NCI-H1048 (cell line): ENCODE measurements at places on chromosomes 16 and 17.

- no peak for DNase-seq
Measured at GRCh38 chr16:67460168-67460567, 20.8 kb downstream of the ATP6V0D1 start.

- DNase-seq, result no peak
Measured at GRCh38 chr17:7915179-7915610, 894 bp downstream of the RNF227 start.

DNA sequence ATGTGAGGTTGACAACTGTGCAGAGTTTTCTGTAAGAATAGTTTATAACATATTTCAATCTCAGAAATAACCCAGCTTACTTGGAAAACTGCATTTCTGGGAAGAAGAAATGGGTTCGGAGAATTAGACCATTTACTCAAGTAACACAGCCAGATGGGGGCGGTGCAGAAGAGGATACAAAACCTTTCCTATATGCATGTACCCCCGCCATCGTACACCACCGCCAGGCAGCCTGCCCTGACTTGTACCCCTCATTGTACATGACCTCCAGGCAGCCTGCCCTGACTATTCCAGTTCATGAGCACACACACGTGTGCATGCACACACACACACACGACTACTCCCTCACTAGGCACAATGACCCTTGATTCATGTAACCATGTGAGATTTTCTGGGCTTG, 154.0 kb downstream of the C16orf78 start:
- no peak for DNase-seq

DNA sequence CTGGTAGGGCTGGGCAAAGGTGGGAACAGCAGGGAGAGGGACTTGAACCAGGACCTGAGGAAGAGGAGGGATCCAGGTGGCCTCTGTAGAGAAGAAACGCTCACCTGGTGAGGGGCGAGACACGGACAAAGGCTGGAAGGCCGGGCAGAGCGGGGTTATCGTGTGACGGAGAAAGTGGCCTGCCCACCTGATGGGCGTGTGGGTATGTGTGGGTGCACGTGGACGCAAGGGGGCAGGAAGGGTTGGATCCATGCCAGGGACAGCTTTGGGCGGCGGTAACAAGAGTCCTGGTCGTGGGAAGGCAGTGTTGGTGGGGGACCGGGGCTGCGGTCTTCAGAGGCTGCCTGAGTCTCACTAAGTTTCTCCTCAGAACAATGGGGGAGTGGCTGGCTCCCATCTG, 104.1 kb upstream of the GSE1 start:
- DNase-seq, result no peak

- DNase-seq, result no peak
Measured at GRCh38 chr16:69145658-69146057, 13.2 kb downstream of the UTP4 start.

DNA sequence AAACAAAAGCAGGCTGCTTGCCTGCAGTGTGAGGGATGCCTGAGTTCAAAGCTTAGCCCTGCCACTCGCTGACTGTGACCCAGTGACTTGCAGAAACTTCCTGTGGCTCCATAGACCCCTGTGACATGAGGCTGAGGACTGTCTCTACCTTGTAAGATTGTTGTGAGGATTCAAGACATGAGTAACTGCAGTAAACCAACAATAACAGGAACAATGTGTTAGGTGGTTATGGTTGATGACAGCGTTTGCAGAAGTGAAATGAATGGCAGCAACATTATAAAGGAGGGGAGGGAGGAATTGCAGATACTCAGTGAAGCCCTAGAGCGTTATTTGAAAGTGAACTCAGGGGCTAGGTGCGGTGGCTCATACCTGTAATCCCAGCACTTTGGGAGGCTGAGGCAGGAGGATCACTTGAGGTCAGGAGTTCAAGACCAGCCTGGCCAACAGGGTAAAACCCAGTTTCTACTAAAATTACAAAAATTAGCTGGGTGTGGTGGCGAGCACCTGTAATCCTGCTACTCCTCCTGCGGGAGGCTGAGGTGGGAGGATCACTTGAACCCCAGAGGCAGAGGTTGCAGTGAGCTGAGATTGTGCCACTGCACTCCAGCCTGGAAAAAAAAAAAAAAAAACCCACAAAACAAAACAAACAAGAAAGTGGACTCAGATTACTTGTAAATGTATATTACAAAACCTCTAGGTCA, 33.5 kb upstream of the EMP2 start:
- no peak for DNase-seq

DNA sequence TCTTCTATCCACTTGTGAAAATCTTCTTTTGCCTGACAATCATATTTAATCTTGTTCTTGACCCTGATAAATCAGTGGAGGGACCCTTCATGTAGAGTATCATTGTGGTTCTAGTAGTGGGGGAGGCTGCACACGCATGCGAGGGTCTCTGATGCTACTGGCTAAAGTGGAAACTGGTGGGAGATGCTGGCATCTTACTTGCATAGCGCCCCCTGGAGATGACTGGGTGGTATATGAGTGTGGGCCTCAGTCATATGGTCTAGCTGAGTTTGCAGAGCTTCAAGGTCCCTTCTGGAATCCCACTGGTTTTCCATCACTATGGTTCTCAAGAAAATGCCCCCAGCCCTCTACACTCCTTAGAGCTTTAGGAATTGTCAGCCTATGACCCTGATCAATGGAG, 236.4 kb upstream of the AXIN2 start:
- DNase-seq, result no peak

GRCh38 chr17:76996741-76997694, 128.8 kb downstream of the MGAT5B start:
- DNase-seq, result no peak

DNA sequence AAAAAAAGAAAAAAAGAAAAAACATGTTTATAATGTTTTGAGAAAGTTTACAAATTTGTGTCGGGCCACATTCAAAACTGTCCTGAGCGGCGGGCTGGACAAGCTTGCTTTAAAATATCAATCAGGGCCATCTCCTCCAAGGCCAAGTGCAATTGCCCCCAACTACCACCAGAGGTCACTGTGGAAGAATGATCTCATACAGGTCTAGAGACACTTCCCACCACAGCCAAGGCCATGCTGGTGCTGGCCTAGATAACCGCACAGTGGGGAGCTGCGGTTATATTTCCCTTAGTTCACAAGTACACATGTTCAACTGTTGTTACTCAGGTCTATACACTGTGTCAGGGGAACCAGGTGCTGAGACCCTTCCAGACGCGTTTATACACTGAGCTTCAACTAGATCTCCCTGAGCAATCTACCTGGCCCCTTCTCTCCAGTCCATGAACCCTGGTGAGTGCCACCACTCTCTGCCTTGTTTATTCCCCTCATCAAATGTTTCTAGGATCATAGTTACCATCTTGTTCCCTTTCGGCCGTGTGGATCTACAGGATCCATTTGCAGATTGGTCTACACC, 83.8 kb upstream of the CCL2 start:
- no peak for DNase-seq

- no peak for DNase-seq
Measured at GRCh38 chr17:29037739-29038084, 5.2 kb upstream of the PIPOX start.

DNA sequence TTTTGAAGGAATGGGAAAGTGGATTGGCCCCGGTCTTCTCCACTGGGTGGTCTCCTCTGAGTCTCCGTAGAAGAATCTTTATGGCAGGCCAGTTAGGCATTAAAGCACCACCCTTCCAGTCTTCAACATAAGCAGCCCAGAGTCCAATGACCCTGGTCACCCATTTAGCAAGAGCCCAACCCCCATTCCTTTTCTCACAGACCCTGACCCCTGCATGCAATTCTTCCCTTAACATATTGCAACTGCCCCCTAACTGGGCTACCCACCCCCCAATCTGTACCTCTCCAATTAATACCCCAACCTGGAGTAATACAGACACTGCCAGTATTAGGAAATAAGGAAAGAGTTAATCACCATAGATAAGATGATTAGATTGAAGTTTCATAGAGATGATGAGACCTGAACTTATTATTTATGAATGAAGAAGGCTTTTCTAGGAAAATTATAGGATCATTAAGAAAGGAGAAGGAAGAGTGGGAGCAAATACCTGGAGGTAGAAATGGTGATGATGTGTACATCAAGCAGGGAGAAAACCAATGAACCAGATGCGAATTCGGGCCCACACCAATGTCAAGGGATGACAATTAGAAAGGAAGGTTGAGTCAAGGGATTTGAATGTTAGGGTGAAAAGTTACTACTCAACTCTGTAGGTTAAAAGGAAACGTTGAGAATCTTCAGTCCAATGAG, 2.4 kb downstream of the CCL2 start:
- no peak for DNase-seq

DNA sequence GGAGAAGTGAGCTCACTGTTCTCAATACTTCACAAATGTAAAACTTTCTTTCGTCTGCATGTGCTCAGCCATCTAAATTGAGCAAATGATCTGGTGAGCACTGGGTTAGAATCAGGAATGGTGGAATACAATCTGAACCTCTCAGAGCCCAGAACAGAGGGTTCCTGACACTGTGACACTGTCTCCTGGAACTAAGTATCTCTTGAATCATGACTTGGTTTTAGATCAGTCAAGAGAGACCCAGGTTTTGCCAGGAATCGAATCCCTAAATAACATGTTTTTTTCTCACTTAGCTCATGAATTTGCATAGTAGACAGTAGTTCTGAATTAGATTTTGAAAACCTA, 49.3 kb downstream of the SF3B3 start:
- no peak for DNase-seq

GRCh38 chr17:81110488-81111040, 54.7 kb upstream of the PVALEF start:
- DNase-seq, result no peak

DNA sequence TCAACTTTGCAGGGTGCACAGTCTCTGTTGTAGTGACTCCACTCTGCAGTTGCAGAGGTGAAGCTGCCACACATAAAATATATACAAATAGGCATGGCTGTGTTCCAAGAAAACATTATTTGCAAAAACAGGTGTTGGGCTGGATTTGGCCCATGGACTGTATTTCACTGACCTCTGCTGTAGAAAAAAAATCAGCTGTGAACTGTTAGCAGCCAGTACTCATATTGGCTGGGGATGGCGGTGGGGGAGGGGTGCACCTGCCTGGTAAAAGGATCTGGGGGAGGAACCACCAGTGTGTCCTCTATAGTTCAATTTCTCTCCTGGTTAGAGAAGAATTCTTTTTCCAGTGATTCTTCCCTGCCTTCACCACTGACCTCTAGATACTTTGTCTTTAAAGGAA, 50.0 kb downstream of the SHISA9 start:
- no peak for DNase-seq

DNA sequence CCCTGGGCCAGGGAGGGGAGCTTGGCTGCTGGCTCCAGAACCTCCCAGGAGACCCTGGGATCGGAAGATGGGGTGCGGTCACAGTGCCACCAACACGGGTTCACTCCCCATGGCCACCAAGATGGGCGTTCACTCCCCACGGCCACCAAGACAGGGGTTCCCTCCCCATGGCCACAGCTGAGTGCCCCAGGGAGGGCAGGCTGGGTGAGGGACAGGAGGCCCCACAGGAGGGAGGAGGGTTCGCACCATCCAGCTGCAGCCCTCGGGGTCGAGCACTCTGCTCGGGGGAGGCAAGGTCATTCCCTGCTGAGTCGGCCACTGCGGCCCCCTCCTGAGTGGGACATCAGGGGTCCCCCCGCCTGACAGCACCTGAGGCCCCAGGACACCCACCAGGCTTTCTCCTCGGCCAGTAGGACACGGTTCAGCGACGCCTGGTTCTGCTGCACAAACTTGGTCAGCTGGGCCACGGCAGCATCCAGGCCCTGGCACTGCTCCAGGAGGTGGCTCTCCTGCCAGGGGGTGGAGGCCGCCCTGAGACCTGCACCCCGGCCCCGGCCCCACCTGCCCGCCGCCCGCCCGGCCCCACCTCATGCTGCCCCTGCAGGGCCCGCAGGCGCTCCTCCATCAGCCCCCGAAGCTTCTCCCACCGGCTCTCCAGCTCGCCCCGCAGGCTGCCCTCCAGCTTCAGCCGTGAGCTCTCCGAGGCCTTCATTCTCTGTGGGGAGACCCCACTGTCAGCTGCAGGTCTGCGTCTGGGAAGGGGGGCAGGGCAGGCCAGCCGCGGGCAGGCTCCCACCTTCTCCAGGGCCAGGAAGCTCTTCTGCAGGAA, 5.9 kb downstream of the CCDC154 start:
- no peak for DNase-seq
